ENCODE measurements at places on chromosomes 5 and 9. TPM values are rescaled to one million over a fixed set of nuclear protein-coding genes. Genes with fewer than 3 reads are reported as not detected.

Gene ARHGEF37
- polyA plus RNA-seq = 4.5 TPM

Gene CAMK4
- not detected for polyA plus RNA-seq

Gene CACFD1
- 17.3 TPM for polyA plus RNA-seq

Gene DAPK1
- polyA plus RNA-seq = 2.2 TPM

DNA sequence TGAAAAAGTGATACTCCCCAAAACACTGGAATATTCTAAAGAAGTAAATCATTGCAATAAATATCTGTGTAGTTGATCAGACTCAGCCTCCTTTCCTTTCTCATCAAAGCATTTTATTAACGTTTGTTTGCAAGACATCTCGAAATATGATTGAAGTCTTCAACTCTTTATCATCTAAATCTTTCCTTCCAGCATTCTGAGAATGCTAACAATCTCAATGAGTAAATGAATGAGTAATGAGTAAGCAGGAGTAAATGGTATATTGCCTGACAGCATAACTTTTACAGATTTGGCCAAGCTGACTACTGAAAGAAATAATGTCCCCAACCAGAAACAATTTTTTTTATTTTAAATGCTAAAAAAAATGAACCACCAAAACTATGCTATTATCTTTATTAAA lies 157.1 kb downstream of the SLCO4C1 start:
- DNase-seq = no peak

- no peak for DNase-seq
These were observed 16.3 kb downstream of the FAM78A start for GRCh38 chr9:131259916-131260597.

DNA sequence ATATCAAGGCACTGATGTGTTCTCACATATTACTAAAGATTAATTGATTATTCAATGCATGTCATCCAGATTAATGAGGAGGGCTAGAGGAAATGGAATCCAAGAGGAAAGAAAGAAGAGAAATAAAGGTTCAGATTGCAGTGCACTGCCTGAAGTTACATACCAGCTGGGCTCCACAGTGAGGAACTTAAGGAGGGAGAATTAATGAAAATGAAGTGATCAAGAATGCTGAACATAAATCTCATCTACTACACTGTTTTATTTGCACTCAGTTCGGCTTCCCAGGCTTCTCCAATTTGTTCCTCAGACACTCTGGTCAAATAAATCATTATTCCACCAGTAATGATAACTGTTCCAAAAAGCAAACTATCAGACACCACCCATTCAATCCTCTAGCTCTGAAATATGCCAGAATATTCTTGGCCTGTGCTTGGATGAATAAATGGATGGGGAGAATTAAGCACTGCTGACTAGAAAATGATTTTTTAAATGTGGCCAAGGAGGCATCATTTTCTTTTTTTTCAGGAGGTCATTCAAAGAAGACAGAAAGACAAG lies 88.6 kb upstream of the FBN2 start:
- DNase-seq = no peak

GRCh38 chr5:170353011-170353761 lies 36.0 kb downstream of the KCNMB1 start:
- no peak for DNase-seq

GRCh38 chr5:179319123-179319522 lies 26.1 kb downstream of the ADAMTS2 start:
- peak; percentile 0 for DNase-seq

GRCh38 chr5:95712347-95712958 lies 18.7 kb upstream of the RHOBTB3 start:
- DNase-seq = no peak

DNA sequence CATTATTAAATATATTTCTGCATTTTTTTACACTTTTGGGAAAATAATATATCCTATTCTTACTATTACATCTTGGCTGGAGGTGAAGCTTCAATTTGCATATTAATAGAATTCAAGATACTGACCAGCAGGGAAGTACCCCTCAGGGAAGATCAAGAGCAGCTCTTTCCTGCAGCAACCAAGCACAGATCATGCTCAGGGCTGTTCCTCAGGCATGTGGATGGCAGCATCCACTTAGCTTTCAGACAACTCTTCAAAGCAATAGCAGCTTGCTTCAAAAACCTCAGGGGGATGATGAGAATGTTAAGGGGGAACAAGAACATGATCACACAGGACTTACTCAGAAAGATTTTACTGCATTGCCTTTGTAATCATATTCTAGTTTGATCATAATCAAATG lies 731.8 kb downstream of the SEMA5A start:
- no peak for DNase-seq

GRCh38 chr5:127685662-127686061 lies 17.5 kb upstream of the CCDC192 start:
- no peak for DNase-seq
